ENCODE measurements at places on chromosomes 16 and 17. TPM values are rescaled to one million over a fixed set of nuclear protein-coding genes. Genes with fewer than 3 reads are reported as not detected.

APOBR gene
- 20.9 TPM for total RNA-seq

SLC16A5 gene
- 10.4 TPM for total RNA-seq

MEFV gene
- 0.23 TPM for total RNA-seq

MSLN gene
- total RNA-seq, result not detected

AARSD1 gene
- total RNA-seq, result 27.9 TPM

CASKIN1 gene
- 1.4 TPM for total RNA-seq

GRCh38 chr16:16861546-16861945, 482.6 kb downstream of the NPIPA7 start:
- DNase-seq, result peak; percentile 57

DNA sequence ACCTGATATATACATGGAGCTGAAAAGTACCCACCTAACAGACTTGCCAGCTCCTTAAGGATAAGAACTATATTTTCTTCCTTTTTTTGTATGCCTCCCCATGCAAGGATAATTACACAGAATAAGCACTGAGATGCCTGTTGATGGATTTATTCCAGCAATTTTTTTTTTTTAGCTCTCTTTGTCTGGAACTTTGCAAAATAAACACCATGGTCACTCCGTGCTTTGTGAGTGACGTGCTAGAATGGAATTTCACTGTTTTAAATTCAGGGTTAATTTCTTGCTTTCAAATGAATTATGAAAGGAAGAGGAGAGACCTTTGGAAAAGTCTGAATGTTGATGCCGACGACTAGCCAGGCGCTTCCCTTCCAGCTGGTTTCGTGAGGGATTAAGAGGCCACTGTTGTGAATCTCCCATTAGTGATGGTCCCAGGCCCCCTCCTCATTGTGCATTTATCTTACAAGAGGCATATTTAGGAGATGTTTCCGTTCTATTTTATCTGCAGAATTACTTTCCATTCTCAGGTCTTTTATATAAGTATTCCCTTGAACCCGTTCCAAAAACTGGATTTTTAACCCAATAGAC, 529.1 kb downstream of the WWOX start:
- no peak for DNase-seq

GRCh38 chr17:68734187-68734900, 133.2 kb upstream of the FAM20A start:
- DNase-seq, result no peak

GRCh38 chr17:19986941-19987861, 9.6 kb upstream of the AKAP10 start:
- no peak for DNase-seq

- DNase-seq, result no peak
These were observed 606.8 kb upstream of the CDH11 start for GRCh38 chr16:65728652-65729051.

GRCh38 chr17:68318103-68318991, 27.1 kb downstream of the ARSG start:
- DNase-seq, result no peak

DNA sequence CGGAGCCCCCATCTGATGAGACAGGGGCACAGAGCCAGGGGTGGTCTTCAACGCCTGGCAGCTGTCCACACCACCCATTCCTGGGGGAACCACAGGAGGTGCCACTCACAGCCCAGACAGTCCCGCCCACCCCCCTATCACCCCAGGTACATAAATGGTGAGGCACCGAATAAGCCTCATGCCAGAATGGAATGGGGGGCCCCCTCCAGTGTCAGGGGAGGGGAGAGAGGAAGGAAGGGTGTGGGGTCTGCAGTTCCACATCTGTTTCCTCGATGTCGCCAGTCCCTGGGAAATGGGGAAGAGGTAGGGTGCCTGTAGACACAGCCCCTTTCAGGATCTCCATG, 1.7 kb downstream of the TMC6 start:
- no peak for DNase-seq

DNA sequence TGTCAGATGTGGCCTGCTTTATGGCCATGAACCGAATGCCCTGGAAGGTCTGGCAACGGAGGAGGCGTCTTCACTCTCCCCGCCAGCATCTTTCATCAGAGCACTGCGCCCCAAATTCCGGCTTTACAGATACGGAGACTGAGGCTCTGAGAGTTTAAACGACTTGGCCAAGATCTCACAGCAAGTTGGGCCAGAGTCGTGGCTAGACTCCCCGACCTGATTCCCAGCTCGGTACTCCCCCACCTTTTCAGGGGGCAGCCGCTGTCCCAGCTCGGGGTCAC, 1.7 kb downstream of the NGFR start:
- DNase-seq, result no peak

DNA sequence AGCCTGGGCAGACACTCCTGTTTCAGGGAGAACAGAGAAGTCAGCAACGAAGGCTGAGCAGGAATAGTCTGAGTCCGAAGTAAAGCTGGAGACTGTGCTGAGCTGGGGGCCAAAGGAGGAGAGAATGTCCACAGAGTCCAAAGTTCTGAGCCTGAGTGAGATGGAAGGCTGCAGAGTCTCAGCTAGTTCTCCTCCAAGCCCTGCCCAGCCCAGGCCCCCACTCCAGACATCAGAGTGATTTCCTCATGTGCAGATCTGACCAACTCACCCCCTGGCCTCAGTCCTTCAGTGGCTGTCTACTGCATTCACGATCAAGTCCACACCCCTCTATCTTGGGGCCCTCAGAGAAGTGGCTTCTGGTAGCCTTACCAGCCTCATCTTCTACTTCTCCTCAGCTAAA, 21.6 kb downstream of the SLC13A5 start:
- no peak for DNase-seq

GRCh38 chr17:48441231-48441711, 11.3 kb upstream of the SKAP1 start:
- DNase-seq, result peak; percentile 61

- peak; percentile 92 for DNase-seq
These were observed 28.1 kb downstream of the KIAA0513 start for GRCh38 chr16:85055493-85056210.

DNA sequence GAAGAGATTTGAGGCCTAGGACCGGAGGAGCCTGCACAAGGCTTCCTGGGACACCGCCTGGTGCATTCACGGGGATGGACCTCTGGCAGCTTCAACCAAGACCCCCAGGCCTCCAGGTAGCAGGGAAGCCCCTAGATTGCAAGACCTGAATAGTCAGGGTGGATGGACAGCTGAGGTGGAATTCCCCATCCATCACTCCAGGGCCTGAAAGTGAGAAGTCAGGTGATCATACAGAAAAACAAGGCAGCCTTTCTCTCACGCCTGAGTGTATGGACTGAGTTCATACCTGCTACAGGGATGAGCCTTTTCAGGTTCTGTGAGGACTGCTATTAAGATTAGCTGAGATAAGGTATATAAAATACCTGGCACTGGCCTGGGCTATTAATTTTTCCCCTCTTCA, 74.2 kb downstream of the PLXDC1 start:
- no peak for DNase-seq

DNA sequence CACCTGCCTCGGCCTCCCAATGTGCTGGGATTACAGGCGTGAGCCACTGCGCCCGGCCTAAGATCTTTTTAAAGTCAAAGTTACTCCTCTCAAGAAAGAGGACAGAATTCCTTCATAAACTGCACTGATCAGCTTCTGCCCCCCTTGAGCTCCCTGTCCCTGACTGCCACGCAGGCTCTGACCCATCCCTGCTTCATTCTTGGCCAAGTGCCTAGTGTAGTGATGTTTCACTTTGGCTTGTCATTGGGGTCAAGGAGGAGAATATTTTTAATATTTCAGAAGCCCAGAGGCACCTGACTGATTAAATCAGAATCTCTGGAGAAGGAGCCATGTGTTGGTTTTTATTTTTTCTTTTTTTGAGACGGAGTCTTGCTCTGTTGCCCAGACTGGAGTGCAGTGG, 9.1 kb downstream of the MRM1 start:
- DNase-seq, result no peak

DNA sequence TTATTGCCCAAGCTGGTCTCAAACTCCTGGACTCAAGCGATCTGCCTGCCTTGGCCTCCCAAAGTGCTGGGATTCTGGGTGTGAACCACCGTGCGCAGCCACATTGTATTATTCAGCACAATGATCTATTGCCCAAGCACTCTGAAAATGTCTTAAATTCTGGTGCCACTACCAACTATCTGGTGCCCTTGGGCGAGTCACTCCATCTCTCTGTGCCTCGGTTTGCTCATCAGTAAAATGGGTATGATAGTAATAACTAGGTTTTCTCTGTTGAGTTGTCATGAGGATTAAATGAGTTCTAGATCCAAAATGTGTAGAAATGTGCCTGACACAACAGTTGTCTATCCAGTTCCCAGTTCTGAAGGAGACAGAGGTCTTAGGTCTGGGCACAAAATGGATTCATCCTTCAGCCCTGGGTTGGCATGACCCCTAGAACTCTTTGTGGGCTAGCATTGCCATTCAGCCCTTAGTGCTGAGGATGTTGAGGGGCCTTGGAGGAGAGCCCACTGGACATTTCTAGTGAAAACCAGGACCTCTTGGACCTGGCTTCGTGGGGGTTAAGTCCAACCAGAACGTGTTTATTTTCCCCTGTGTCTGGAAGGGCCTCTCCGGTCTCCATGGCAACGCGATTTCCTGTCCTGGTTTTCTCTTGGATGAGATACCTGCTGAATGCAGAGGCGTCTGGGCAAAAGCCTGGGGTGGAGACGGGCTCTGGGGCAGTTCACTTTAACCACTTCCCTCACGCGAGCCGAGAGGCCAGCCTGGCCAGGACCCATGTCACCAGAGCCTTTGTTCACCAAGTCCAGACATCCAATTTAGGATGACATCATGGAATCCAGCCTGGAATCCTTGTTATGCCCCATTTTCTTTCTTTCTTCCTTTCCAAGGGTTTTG, 43.7 kb upstream of the TNRC6A start:
- no peak for DNase-seq

- DNase-seq, result no peak
These were observed 13.0 kb downstream of the GUCY2D start for GRCh38 chr17:8015236-8015956.

GRCh38 chr17:46121165-46121764, 72.0 kb downstream of the KANSL1 start:
- no peak for DNase-seq

DNA sequence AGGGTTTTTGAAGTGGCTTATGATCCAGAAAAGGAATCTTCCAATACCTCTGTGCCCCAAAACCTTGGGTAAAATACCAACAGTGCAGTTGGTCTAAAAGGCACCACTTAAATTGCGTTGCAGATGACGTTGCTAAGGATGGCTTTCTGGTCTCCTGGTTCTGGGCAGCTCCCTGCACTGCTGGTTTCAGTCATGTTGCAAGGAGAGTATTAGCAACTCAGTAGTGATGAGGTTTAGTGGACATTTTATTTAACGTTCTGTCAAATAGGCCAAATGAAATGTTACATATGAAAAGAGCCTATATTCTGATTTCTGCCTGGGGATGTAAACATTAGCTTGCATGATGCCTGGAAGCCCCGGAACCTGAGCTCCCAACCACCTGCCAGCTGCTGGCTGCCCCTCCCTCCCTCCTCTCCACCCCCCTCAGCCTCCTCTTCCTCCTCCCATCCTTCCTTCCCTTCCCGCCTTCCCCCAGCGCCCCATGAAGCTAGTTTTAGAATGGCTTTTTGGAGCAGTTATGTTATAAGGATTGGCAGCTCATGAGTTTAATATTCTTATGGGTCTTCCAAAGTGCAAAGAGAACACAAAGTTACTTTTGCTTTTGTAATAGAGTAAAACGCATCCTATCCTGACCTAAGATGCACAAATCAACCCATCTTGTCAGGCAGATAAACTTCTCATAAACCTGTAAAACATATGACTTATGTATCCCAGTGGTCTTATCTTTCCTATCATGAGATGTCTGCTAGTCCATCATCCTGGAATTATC, 20.7 kb downstream of the CD7 start:
- DNase-seq, result no peak

DNA sequence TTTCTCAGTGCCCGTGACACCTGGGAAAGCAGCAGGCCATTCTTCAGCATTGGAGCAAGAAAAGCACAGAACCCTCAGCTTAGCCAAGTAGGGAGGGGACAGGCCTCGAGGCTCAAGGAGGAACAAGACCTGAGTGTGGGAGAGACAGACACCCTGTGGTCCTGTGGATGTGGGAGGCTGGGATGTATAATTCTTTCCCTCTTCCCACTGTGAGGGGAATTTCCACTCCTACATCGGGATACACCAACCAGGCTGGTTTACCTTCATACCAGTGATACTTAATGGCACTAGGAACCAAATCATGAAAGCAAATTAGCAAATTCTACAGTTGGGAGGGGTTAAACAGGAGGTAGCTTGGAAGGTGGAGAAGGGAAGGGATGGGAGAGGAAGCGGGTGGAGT, 41.7 kb downstream of the LYRM1 start:
- DNase-seq, result no peak

GRCh38 chr17:73335591-73336407, 24.0 kb upstream of the CDC42EP4 start:
- no peak for DNase-seq

- no peak for DNase-seq
These were observed 64.9 kb downstream of the ZNF652 start for GRCh38 chr17:49297141-49297540.

DNA sequence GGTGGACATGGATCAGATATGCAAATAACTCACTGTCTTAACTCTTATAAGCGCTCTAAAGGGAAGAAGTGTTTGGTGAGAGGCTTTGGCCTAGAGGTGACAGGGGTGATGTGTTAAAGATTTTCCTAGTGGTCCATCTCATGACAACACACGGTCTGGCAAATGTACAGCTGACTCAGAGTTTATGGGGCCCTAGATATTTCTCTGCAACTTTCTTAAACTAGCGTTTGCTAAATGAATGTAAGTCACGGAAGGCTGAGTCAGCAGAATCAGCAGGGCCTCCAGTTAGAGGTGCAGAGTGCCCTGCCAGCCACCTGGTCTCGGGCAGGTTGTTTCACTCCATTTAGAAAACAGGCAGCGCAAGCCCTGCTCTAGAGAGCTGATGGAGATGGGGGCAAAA, 40.1 kb downstream of the CLEC16A start:
- DNase-seq, result no peak

DNA sequence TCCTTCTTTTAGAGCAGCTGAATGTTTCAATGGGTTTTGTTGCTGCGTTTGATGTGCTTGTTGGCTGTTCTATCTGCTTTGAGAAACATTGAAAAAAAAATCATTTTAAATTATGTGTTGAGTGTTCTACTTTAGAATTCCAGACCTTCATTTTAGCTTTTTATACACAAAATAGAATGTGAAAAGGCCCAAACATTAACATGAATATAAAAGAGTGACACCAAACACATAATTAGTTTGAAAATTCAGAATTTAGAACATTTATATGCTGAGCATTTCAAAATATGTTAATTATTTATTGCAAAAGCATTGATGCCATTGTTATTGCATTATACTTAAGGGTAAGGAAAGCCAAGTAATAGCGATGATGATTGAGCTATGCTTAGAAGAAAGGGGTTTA, 2.9 kb downstream of the NFAT5 start:
- no peak for DNase-seq

- DNase-seq, result peak; percentile 49
These were observed 12.3 kb downstream of the GLIS2 start for GRCh38 chr16:4328046-4328781.

- DNase-seq, result no peak
These were observed 44.7 kb downstream of the CEP95 start for GRCh38 chr17:64551461-64551860.

DNA sequence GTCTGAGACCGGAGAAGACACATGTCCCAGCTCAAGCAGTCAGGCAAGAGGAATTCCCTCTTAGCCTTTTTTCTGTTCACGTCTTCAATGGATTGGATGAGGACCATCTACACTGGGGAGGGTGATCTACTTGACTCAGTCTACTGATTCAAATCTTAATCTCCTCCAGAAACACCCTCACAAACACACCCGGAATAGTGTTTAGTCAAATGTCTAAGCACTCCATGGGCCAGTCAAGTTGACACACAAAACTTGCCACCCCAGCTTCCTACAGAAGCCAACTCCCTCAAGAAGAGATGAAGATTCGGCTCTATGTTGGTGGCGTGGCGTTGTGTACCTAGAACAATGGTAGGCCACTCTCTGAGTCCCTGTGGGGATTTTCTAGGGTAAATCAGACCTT, 22.5 kb upstream of the NKD1 start:
- DNase-seq, result no peak
